Renal cortical epithelial cell (primary cell): ENCODE measurements at places on chromosomes 13 and 19.

- no peak for DNase-seq
These were observed 65.1 kb upstream of the ATP12A start for GRCh38 chr13:24615114-24615513.

- DNase-seq = no peak
These were observed 292.4 kb upstream of the TSHZ3 start for GRCh38 chr19:31641591-31641990.

DNA sequence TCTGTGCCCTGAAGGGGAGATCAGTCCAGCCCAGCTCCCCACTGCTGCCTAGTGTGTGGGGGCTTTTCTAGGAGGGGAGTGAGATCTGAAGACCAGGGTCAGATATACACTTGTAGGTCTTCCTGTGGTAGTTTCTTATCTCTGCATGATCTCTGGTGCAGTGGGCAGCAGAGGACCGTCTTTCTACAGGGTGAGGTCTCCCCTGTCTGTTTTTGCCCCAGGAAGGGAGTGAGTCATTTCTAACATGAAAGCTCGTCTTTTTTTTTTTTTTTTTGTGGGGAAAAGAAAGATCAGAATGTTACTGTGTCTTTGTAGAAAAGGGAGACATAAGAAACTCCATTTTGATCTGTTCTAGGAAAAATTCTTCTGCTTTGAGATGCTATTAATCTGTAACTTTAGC lies 8.8 kb upstream of the ZNF808 start:
- no peak for DNase-seq

GRCh38 chr13:110092831-110093247 lies 214.1 kb downstream of the COL4A1 start:
- DNase-seq = no peak

DNA sequence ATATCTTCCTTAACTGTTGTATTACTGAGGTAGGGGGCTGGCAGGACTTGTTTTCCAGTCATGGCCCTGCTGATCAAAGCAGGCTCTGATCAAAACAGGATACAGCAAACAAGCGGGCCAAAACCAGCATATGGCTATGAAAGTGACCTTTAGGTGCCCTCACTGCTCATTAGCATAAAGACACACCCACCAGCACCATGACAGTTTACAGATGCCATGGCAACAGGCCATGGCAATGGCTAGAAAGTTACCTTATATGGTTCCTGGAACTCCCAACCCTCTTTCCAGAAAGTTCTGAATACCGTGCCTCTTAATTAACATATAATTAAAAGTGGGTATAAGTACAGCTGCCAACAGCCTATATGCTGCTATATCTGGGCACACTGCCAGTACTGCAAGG lies 551.4 kb upstream of the SGCG start:
- no peak for DNase-seq

GRCh38 chr13:44271915-44272341 lies 101.7 kb upstream of the SERP2 start:
- no peak for DNase-seq

DNA sequence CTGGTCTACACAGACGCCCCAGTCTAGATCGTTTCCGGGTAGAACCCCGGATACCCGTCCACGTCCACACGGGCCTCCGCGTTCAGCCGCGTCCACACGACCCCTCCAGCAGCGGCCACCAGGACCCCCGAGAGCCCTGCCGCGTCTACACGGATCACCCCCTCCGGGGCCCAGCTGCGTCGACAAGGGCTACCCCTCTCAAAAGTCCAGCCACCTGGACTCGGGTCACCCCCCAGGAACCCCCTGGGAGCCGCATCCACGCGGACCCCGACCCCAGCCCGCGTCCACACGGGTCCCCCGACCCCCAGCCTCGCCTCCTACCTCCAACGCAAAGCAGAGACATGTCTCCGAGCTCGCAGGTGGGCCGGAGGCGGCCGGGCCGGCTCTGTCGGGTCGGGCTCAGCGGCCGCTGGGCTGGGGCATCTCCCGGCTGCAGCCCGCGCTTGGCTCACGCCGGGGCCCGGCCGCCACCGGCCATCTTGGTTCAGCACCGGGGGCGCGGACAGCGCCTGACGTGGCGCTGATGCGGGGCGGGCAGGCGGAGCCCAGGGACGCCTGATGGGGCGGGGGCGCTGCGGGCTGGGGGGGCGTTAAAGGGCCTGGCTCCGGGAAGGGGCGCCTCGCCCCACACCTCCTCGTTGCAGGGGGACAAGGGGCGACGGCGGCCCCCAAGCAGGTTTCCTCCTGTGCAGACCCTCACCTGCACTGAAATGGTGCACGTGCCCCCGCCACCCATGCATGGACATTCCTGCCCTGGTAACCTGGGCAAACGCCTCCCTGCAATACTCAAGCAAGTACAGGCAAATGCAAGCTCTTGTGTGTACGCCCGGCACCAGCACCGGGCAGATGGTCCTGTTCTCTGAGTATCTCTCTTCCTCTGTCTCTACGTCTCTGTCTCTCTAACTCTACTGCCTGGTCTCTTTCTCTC lies at the start of gene UNC13A:
UNC13A (minus strand) TSS at position 498 of the 928 bp plus-strand sequence; CDS start at position 343, 155 bp downstream.
- no peak for DNase-seq

- DNase-seq = no peak
These were observed 69.6 kb downstream of the ERCC5 start for GRCh38 chr13:102915393-102915930.

GRCh38 chr19:11400798-11401197 lies 16.7 kb upstream of the EPOR start:
- no peak for DNase-seq

GRCh38 chr19:16445238-16446107 lies 26.3 kb downstream of the EPS15L1 start:
- DNase-seq = peak; percentile 86

DNA sequence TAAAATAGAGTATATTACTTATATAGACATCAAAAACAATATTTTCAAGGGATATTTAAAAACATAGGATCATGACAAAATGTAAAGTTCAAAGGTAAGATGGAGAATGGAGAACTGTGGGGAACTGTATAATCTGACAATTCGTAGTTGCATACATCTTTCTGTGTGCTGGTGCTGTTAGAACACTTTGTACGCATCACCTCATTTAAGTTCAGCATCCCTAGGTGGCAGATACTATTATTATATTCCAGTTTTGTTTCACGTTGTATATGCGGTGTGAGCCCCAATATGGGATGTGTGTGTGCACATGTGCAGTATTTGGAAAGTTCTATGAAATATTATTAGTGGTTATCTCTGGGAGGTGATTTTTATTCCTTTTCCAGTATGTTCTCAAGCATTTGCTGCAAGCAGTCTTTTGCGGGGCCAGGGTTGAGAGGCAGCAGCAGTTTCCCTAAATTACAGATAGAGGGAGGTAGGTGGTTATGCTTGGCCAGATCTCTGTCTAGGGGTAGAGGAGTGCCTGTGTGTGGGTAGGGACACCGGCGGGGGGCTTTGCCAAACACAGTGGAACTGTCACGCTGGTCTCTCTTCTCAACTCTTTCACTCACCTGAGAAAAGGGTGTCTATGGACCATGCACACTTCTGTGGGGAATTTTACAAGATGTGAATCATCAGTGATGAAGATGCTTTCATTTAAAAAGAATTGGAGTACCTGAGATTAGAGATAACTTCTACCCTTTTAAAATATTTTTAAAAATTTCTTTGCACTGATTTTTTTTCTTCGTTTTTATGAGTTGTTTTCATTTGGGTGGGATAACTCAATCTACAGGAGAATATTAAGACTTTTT lies 55.6 kb upstream of the ALOX5AP start:
- DNase-seq = peak; percentile 15

GRCh38 chr19:3785451-3785937 lies 687 bp downstream of the MATK start:
- no peak for DNase-seq

DNA sequence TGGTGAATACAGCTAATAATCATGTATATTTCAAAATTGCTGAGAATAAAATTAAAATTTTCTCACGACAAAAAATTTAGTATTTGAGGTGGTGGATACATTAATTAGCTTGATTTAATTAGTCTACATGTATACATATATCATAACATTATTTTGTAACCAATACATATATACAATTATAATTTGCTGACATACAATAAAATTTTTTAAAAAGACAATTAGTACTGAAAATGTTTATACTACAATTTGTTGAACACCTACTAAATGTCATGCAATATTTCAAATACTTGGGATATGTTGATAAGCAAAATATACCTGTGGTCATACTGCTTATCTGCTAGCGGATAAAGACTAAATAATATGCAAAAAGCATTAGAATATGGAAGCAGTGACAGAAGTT lies 586.5 kb downstream of the SLITRK6 start:
- DNase-seq = no peak

DNA sequence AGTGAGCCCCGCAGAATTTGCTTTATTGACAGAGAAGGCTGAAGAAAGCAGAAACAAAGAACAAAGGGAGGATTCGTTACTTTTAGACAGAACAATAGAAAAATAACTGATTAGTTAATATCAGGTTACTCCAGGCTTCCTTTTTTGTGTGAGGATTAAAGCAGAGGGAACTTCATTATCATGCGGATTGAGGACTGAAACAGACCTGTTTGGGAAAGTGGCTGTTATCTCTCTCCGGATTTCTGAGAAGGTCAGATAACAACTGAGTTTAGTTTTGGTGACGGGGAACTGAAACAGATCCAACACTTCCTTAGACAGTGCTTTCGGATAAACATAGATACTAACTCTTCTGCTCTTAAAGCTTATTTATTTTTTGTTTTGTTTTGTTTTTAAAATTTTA lies 246.4 kb upstream of the ZNF507 start:
- no peak for DNase-seq

DNA sequence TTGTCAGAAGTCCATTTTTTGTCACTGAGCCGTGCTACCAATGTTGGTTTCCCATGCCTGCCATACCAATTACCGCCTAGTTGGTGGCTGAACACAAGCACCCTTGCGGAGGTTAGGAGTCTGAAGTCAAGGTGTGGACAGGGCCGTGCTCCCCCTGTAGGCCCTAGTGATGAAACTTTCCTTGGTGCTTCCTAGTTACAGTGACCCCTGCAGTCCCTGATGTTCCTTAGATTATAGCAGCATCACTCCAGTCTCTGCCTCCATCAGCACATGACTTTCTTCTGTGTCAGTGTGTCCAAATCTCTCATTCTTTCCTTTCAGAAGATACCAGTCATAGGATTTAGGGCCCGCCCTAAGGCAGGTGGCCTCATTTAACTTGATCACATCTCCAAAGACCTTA lies 99.0 kb downstream of the MYO16 start:
- DNase-seq = no peak
